ENCODE measurements at places on chromosomes 7 and 10. TPM values are rescaled to one million over a fixed set of nuclear protein-coding genes. Genes with fewer than 3 reads are reported as not detected.

- peaks cover 50% of the 10 kb centered on the region for H3K4me1 ChIP-seq
- H3K36me3 ChIP-seq, result peaks cover 13% of the 10 kb centered on the region
- no peak for DNase-seq
- no peak overlapping the region for H3K27ac ChIP-seq
- no peaks in the 10 kb centered on the region for H3K27me3 ChIP-seq
- H3K4me3 ChIP-seq, result peak overlapping the region; percentile 99
Observed at GRCh38 chr7:99440195-99440594, 1.5 kb downstream of the CPSF4 start.

- no peak overlapping the region for H3K4me3 ChIP-seq
- DNase-seq, result no peak
- no peaks in the 10 kb centered on the region for H3K27me3 ChIP-seq
- H3K27ac ChIP-seq, result no peak overlapping the region
- H3K36me3 ChIP-seq, result no peaks in the 10 kb centered on the region
Observed at GRCh38 chr7:120055300-120055699, 217.7 kb upstream of the KCND2 start.

SHTN1 gene
- 7.4 TPM for total RNA-seq

PDK4 gene
- 399 TPM for total RNA-seq
